ENCODE measurements at places on chromosomes 7 and 10.

GRCh38 chr10:61618388-61618961, 44.3 kb upstream of the CABCOCO1 start:
- ATAC-seq: peak; percentile 62

GRCh38 chr10:79044036-79044632, 24.6 kb upstream of the ZMIZ1 start:
- no peak for ATAC-seq

DNA sequence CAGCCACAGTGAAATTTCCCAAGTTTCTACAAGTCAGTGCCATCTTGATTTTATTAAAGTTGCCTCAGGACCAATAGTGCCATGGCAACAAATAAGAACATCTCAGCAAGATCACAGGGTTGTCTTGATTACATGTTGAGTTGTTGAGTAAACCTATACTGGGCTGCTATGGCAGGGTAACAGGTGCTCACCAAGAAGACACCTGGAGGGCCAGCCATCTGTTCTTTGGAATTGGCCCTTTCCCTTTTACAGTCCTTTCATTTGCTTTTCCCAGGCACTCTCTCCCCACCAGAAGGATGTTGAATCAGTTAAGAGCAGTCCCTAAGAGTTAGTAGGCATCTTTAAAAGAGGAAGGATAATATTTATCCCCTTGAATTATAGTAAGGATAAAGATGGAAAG, 582.0 kb downstream of the TNS3 start:
- no peak for ATAC-seq

DNA sequence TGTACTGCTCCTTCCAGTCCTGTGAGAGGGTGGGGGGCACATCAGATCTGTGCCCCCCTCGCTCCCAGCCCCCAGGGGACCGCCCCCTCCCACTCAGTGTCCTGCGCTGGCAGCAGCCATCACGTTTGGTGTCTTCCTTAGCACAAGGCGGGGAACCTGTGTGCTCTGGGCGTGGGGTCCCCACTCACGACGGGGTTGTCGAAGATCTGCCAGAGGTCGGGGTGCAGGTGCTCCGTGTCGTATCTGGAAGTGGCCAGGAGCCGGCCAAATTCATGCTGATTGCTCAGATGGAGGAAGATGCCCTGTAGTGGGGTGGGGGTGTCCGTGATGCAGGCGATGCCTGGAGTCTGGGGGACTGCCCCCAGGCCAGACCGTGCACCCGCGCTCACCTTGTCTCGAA, 7.2 kb downstream of the PLOD3 start:
- no peak for ATAC-seq

- no peak for ATAC-seq
These were observed 268.6 kb upstream of the TCERG1L start for GRCh38 chr10:131580076-131580652.

GRCh38 chr10:930625-931325, 730 bp downstream of the LARP4B start:
- peak; percentile 45 for ATAC-seq

GRCh38 chr10:76202777-76203176, 771.4 kb downstream of the LRMDA start:
- ATAC-seq: peak; percentile 86

- ATAC-seq: peak; percentile 54
These were observed 154.8 kb downstream of the DGKB start for GRCh38 chr7:14747701-14748100.

DNA sequence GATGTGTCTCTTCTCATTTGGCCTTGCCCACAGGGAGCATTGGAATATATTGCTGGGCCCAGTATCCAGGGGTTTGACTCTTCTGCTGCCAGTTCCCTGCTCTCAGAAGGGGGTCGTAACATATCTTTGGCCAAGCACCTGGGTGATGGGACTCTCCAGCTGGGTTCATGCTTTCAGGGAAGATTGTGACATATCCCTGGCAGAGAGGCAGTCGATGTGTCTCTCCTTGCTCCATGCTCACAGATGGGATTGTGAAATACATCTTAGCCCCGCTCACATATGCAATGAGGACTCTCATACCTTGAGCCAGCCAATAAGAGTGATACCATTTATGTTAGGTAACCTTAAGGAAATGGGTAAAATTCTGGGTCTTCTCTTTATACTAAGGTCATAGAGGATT, 39.2 kb upstream of the ZNF680 start:
- no peak for ATAC-seq

GRCh38 chr10:101767600-101767945, 8.3 kb downstream of the FGF8 start:
- no peak for ATAC-seq

DNA sequence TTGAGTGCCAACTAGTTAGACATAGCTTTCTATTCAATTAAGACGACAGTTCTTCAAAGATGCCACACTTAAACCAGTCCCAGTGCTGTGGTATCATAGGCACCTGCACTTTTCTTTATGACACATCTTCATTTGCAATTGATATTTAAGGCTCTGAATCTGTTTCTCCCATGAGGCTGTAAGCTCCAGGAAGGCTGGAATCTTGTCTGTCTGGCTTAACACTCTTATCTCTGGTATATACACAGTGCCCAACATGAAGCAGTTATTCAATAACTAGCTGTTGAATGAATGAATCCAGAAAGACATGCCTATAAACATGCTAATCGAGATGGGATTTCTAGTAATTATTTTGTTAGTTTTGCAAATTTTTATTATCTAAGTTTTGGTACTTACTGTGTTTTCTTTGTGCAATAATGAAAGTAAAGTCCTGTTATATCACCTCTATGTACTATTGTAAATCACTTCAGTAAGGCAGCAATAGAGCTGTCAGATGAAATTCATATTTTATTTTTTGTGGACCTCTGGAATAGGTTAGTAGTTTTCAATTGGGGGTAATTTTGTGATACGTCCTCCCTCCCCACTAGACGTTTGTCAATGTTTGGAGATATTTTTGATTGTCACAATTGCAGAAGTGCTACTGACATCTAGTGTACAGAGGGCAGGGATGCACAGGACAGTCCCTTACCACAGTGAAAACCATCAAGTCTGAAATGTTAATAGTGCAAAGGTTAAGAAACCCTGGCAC, 51.3 kb upstream of the STEAP4 start:
- ATAC-seq: peak; percentile 77

DNA sequence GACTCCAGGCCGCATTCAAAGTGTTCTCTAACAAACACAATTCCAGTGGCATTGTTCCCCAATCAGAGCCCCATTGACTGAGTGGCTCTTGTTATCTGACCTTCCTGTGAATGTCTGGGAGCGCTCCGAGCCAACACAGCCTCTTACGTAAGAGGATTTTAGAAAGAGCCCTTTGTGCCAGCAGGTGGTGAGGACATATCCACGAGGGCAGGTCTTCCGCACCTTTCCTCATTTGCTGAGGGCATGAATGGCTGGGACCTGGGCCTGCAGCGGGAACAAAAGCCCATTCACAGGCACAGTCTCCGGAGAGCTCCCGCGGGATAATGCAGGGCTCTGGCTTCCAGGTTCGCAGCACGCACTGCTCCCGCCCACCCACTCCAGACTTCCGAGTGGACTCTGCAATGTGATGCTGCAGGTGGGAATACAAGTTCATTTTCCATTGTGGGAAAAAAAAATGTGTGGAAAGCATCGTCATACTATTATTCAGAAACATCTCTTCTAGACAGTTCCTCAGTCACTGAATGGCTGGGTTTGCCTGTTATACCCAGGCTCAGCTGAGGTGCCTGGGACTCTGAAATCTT, 295.0 kb upstream of the IGFBP3 start:
- ATAC-seq: no peak

GRCh38 chr10:7707102-7707501, 4.0 kb downstream of the ITIH2 start:
- ATAC-seq: no peak

DNA sequence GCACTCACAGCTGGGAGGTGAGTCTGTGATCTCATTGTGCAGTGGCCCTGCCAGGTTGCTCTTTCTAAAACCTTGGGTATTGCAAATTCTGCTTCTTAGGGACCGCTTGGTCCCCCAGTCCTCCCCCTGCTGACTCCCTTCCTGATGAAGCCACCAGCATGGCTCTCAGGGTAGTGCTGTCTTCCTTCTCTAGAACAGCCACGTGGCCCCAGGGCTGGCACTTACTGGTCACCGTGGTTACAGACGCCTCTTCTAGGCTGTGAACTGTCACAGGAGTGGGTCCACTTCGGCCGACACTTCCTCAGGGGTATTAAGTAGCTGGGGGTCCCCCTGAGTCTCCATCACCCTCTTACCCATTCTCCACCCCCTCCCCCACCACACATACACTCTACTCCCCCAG, 2.7 kb upstream of the HTRA1 start:
- ATAC-seq: no peak

- ATAC-seq: no peak
These were observed 917.0 kb downstream of the TYW1 start for GRCh38 chr7:67913604-67914003.

- no peak for ATAC-seq
These were observed 44.0 kb downstream of the MGMT start for GRCh38 chr10:129511086-129511485.

- peak; percentile 89 for ATAC-seq
These were observed 50.2 kb downstream of the CXCL12 start for GRCh38 chr10:44334621-44335184.

DNA sequence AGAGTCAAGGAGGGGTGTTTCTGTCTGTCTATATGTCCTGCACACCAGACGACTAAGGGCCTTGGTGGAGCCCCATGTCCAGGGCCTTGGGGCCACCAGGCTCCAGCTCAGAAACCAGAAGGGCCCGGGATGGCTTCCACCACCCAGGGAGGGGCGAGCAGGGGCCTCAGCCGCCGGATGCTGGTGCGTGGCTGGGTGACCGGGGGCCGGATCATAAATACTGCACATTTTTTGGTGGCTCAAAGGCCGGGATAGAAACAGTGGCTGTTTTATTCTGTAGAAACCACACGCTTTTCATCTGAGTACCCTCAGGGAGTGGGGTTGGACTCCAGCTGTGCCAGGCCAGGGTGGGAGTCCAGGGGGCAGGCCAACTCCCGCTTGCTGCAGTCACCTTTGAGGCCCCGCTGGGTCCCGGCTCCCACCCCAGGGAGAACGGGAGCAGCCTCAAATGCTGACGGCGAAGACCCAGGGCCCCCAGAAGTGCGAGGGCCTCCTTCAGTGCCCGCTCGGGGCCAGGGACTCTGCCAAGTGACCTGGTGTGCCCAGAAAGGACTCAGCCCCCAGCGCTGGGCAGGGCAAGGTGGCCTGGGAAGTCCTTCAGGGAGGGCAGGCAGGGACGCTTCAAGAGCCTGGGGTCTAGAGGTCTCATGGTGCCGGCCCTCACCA, 28.2 kb downstream of the PDGFA start:
- ATAC-seq: no peak

GRCh38 chr7:25642849-25643248, 414.6 kb upstream of the NPVF start:
- no peak for ATAC-seq

DNA sequence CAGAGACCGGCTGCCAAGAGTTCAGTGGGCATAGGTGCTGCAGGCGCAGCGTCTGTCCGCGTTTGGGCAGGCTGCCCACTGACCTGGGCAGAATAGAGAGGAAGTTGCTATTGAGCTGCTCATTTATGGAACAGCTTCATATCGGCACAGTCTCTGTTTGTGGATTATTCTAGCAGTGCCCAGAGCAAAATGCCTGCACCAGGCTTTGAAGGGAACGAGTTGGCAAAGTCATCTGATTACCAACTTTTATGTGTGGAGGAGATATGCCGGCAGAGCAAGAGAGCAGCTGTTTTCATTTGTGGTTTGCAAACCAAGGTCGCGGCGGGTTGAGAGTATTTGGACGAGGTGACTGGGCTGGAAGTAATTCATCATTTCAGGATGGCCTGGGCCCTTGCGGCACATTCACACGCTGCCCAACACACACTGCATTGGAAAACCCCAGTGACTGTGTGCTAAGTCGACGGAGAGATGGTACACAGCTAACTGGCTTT, 228.5 kb downstream of the TCERG1L start:
- no peak for ATAC-seq

GRCh38 chr7:137682596-137682995, 164.2 kb downstream of the DGKI start:
- peak; percentile 50 for ATAC-seq

DNA sequence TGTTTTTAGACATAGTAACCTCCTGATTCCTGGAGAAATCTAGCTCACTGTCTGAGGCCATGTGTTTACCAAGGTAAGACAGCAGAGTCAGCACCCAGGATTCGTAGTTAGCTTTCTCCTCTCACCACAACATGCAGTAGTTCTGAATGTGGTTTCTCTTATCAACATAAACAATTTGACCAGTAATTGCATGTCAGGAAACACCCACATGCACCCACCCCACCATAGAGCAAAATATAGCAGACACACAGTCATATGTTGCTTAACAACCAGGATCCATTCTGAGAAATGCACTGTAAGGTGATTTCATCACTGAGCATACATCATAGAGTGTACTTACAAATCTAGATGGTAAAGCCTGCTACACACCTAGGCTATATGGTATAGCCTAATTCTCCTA, 1004.0 kb downstream of the ANKRD7 start:
- no peak for ATAC-seq

GRCh38 chr7:123431075-123431614, 103.2 kb downstream of the IQUB start:
- ATAC-seq: no peak

- ATAC-seq: no peak
These were observed at the start of gene GALNT17 for GRCh38 chr7:71132127-71132376. GALNT17 (plus strand) TSS chr7:71132144.

GRCh38 chr10:78914502-78915189, 154.1 kb upstream of the ZMIZ1 start:
- ATAC-seq: no peak

DNA sequence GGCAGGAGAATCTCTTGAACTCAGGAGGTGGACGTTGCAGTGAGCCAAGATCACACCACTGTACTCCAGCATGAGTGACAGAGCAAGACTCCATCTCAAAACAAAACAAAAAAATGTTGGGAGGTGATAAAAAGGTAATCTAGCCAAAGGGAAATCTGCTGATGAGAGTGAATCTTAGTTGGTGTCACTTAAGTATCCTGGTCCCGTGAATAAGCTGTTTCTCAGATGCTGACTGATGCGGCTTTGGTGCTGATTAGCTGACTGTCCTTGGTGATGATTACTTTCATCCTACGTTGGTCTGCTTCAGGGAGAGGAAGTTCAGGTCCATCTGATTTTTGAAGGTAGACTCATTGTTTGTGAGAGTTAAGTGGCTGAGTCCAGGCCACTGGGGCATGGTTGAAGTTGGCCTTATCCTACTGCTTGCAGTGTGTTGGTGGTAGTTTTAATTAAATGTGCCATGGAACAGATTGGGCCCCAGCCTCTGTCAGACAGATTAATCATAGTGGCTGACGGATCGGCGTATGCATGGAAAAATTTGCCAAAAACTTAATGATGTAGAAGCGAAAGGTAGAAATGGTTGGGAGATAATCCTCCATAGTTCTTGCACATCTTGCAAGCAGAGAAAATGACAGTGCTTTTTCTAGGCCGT, 17.4 kb upstream of the TMEM236 start:
- no peak for ATAC-seq
